ENCODE measurements at places on chromosomes 2 and 18. TPM values are rescaled to one million over a fixed set of nuclear protein-coding genes. Genes with fewer than 3 reads are reported as not detected.
A peak's percentile ranks its signal among the peaks of the same experiment; 100 is the strongest.

FBXO15 gene
- total RNA-seq: 0.60 TPM

TUBB8B gene
- total RNA-seq: not detected

KCNK3 gene
- not detected for total RNA-seq

GREB1L gene
- not detected for total RNA-seq

MAPRE3 gene
- total RNA-seq: 2.7 TPM

DNA sequence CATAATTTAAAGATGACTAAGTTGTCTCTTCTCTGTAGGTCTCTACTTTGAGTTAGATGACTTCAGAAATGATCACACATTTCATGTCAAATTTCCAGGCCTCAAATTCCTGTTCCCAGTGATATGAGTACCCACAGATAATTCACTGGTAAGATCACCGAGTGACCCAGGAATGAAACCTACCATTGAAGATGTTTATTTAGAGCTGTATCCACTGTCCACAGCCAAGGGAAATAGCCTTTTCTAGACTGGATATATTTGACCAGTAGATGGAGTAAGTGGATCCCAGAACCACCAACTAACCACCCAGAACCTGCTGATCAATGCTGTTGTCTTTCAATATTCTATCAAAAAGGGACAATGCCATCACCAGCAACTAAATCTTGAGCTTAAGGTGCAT, 238.8 kb downstream of the SLC8A1 start:
- no peak for DNase-seq

- no peak for DNase-seq
Measured at GRCh38 chr18:13112982-13113381, 105.6 kb upstream of the LDLRAD4 start.

GRCh38 chr2:222955008-222955407, 94.2 kb downstream of the ACSL3 start:
- DNase-seq: no peak

DNA sequence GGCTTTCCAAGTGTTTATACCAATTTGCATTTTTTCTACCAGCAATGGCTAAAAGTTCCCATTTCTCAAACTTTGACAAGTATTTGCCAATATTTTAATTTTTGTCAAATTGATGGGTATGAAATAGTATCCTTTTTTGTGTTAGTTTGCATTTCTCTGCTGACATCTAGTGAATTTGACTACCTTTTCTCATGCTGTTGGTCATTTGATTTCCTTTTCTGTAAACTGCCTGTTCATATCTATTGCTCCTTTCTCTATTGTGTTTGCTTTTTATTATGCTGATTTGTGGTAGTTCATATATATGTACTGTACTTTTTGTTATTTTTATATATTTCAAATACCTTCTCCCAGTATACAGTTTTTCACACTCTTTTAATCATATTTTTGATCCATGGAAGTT, 149.4 kb downstream of the PMAIP1 start:
- no peak for DNase-seq

GRCh38 chr2:45826884-45827635, 175.6 kb downstream of the PRKCE start:
- DNase-seq: no peak

- no peak for DNase-seq
Measured at GRCh38 chr18:29982218-29982617, 1060.3 kb downstream of the DSC3 start.

DNA sequence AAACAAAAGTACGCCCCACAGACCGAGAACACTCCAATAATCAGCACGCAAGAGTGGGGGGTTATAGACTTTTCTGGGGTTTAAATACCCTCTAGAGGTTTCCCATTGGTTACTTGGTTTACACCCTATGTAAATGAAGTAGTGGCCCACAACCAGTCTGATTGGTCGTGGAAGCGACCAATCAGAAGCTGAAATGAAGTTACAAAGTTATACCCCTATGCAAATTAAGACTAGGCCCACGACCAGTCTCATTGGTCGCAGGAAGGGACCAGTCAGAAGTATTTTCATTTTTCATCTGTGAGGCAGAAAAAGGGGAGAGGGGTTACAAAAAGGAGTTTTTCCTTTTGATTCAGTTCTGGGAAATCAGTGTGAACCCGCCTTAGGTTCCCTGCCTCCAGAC, 55.3 kb upstream of the YWHAQ start:
- DNase-seq: no peak

DNA sequence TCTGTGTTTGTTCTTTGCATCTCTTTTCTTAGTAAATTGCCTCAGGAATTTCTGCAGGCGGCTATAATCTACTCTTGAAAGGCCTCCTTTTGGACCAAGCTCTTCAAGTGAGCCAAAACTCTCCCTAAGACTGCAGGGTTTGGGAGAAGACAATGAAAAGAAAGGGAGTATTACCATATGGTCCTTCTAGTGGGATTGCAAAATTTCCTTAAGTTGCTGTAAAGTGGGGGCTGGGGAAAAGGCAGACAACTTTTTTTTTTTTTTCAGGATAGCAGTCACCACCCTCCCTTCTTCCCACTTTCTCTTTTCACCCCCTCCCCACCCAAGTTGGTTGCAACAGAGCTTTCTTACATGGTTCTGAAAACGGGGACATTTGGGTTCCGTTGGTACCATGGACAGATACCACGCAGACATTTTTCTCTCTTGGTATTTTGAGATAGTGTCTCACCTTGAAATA, 183.7 kb downstream of the FHOD3 start:
- DNase-seq: no peak

- DNase-seq: no peak
Measured at GRCh38 chr2:111057045-111057444, 63.7 kb upstream of the BCL2L11 start.

- DNase-seq: no peak
Measured at GRCh38 chr2:203786549-203787351, 80.3 kb downstream of the CD28 start.

DNA sequence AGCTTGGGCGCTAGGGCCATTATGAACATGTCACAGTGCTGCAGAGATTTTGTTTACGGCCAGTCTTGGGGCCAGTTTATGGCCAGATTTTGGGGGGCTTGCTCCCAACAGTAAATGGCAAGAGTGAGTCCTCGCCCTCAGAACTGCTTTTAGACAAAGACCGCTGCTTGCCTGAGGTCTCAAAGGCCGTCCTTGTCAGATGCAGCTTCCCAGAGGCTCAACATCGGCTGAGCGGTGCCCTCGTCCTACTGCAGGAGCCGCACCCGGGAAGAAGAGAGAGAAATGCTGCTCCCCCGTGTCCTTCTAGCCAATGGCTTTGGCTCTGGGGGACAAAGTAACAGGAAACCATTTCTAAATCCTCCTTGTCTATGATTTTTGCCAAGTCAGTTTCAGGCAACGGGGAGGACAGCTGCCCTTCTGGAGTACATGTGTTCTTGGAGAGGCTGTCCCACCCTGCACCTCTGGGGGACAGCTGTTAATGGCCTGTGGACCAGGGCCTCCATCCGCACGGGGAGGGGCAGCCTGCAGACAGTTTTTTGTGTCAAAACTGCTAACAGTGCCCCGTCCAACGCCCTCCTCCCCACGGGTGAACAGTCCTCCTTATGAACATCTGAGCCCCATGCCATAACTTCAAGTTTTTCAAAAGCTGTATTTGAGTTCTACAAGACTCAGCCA, 66.1 kb downstream of the C18orf63 start:
- DNase-seq: no peak

DNA sequence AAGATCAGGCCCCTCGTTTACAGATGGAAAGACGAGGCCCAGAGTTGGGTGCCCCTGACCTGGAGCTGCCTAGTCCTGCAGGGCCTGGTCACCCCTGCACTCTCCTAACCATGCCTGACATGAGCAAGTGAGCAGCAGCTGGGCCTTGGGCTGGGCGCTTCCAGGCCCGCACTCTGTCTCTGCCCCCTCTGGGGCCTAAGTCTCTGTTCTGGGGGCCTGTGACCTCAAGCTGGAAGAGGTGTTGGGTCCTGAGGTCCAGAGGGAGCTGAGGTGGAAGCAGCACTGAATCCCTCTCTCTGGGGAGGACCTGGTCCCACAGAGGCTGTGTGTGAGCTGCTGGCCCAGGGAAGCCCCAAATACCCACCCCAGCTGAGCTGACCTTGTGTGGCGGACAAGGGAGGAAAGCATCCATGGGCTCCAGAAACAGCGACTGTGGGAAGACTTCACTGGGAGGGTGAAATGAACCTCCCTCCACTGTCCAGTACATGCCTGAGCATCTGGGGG, 46.1 kb upstream of the GPC1 start:
- DNase-seq: no peak

GRCh38 chr2:47223980-47224379, 68.9 kb upstream of the STPG4 start:
- DNase-seq: no peak

DNA sequence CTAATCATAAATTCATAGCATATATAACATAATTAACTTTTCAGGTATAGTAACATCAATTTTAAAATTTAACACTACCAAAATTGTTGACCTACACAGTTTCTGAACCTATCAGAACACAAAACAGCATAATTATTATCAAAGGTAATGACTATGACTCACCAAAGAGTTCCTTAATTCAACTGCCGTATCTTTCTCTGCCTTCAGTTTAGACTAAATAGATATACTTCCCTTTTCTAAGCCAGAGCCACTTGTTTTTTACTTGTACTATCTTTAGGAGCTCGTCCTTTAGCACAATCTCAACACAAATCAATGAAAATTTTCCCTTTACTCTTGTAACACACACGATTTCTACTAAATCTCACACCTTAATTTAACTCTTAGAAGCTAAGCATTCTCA, 54.4 kb downstream of the CCDC88A start:
- DNase-seq: no peak

DNA sequence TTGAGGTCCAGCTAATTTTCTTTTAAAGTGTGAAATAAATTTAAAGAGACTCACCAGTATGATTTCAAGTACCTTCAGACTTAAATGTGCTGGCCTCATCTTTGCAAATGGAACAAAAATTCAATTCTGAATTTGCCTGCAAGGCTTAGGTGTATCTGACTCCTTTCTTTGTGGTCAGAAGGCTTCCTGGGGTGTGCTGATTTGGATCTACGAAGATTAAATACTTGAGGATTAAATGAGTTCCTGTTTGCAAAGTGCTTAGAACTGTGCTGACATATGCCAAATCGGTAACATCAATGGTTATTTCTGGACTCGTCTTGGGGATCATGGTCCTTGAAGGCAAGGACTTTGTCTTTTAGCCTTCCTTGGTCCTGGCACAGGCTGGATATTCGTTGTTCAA, 9.7 kb downstream of the KLHL29 start:
- no peak for DNase-seq

DNA sequence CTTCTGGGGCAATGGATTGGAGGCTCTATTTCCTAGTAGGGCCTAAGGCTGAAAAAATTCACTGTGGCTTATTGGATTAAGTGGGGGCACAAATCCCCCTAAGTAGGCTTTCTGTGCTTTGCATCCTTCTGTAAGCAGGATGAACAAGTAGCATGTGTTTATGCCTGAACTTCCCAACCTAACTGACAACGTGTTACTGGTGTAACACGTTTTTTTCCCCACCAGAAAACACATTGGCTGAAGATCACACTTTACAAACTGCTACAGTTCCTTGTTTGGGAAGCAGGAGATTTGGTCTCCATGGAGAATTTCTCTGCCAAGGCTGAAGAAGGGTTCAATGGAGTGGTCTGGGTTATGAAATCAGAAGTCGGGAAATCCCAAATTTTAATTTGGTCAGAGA, 7.2 kb upstream of the ITGA6 start:
- no peak for DNase-seq

GRCh38 chr2:39243469-39244123, at the start of gene CDKL4:
CDKL4 (minus strand) TSS chr2:39243970.
- peak; percentile 57 for DNase-seq
